Aorta (tissue), 5 donors: ENCODE measurements at places on chromosomes 11 and 22. TPM values are rescaled to one million over a fixed set of nuclear protein-coding genes. Genes with fewer than 3 reads are reported as not detected.

DNA sequence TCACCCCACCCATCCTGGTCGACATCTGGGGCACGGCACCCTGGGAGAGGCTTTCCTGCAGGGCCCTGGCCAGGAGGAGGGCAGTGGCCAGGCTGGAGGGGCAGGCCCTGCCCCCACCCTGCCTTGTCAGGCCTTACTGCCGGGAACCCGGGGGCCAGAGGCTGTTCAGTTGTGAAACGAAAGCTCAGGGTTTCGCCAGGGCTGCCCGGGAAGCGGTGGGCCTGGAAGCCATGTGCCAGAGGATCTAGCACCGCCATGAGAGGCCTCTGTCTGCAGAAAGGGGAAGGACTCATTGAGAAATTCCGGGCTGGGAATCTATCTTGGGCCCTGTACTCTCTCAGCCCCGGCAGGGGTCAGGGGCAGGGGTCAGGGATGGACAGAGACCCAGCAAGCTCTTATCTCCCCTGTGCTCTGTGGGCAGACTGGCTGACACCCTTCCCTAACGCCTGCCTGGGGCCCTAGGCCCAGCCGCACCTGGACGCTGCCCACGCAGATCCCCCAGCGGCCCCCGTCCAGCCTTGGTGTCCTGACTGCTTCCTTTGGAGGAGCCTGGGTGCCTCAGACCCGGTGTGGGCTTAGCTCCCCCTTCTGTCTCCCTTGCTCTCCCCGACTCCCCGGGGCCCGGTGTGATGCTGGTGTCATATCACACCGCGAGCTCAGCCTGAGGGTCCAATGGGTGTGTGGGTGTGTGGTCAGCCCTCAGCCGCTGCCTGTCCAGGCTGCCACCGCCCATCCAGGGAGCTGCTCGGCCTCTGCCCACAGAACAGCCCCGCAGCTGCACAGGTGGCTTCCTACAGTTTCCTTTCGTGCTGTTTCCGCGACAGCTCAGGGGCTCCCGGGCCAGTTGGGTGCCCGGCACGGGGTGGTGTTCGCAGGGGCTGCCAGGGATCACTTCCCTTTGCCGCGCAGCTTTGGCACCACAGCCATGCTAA, 6.5 kb downstream of the PIM3 start:
- peak; percentile 86 for DNase-seq

DNA sequence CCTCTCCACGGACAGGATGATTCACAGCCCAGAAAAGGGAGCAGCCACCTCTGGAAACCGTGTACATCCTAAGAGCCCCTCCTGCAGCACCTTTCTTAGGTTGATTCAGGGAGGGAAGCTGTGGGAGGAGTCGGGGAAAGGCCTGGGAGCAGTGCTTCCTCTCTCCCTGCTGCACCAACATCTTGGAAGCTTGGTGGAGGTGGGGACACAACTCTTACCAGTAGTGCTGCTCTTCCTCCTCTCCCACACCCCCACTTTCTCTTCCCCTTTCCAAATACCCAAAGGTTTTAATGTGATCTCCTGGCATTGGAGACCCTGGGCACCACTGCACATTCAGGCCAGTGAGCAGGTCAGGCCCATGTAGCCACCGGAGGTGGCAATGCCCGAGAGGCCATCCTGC, 46.4 kb upstream of the HORMAD2 start:
- no peak for DNase-seq

DNA sequence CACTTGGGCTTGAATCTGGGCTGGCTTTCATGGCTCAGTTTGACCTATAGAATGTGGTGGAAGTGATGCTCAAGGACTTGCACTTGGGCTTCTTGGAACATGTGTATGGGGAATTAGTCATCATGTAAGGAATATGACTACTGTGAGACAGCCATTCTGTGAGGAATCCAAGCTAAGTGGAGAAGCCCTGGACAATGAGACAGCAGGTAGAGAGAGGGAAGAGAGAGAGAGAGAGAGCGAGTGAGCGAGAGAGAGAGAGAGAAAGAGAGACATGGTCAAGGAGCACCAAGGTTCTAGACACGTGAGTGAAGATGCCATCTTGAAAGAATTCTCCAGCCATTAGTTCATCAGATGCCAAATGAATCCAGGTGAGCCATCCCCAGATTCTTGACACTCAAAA, 261.6 kb upstream of the SORL1-AS1 start:
- DNase-seq: no peak

DNA sequence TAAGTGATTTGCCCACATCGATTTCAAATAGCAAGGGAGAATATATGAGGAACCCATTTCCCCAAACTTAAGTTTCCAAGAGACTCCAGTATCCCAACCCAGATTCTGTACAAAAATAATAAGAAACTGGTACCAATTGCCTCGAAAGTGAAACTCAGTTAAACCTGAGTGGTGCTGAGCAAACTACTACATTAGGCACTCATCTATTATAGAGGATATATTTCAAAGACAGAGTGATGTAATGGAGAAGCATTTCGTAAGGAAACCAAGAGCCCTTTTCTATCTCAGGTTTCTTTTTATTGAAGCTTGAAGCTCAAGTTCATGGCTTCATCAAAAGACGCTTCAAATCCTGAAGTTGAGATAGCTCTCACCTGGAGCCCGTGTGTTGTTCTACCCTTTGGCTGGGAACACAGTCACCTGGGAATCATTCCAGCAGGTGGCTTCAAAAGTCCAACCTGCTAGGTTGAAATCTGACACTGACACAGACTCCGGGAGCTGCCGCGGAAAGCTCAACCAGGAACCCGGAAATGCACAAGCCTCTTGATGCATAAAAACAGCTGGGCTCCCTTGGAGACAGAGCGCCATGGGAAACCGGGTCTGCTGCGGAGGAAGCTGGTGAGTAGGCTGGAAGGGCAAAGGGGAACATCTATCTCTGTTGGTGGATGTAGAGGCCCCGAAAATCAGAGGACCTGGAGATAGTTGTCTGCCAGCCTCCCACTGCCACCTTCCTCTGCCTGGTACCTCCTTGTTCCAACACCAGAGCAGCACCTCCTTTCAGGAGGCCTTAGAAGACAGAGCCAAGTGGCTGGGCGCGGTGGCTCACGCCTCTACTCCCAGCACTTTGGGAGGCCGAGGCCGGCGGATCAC, at the start of gene C11orf52:
Gene C11orf52, plus strand, starts transcription at position 524 of the 867 bp plus-strand sequence. Its CDS starts 60 bp downstream, at position 584.
- no peak for DNase-seq

- DNase-seq: no peak
Measured at GRCh38 chr22:27764722-27765236, 36.8 kb downstream of the MN1 start.

- no peak for DNase-seq
Measured at GRCh38 chr22:42086051-42086450, 4.5 kb downstream of the NDUFA6 start.

GRCh38 chr22:28155808-28156207, 236.8 kb upstream of the PITPNB start:
- no peak for DNase-seq

GRCh38 chr11:72241291-72241781, 2.6 kb downstream of the PHOX2A start:
- no peak for DNase-seq

DNA sequence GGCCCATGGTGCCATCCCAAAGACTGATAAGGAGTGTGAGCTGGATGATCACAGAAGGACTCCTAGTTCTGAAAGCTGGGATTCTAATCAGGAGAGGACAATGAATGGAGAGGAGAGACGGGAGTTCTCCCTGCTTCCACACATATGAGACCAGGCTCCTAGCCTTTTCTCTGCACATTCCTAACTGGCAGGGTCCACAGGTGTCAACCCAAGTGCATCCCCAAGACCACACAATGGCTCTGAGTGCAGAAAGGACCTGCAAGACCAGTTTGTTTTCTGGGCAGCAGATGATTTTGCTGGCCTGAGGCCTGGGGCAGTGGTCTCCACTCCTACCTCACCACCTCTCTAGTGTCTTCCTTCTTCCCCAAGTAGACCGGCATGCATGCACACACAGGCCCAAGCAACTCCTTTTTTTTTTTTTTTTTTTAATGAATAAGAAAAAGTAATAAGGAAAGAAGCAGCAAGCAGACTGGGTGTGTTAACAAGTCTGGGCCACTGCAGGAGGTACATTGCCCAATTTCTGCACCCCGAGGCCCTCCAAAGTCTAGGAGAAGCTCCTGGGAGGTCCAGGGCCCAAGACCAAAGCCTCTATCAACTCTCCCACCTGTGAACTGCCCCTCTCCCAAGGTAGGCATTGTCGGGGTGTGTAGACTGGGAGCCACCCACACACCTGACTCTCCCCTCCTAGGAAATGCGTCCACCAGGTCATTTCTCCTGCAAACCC, 1.2 kb upstream of the TSKU start:
- no peak for DNase-seq

GRCh38 chr11:116108161-116108560, 603.9 kb upstream of the CADM1 start:
- no peak for DNase-seq

- DNase-seq: no peak
Measured at GRCh38 chr11:22477312-22477711, 139.1 kb downstream of the SLC17A6 start.

DNA sequence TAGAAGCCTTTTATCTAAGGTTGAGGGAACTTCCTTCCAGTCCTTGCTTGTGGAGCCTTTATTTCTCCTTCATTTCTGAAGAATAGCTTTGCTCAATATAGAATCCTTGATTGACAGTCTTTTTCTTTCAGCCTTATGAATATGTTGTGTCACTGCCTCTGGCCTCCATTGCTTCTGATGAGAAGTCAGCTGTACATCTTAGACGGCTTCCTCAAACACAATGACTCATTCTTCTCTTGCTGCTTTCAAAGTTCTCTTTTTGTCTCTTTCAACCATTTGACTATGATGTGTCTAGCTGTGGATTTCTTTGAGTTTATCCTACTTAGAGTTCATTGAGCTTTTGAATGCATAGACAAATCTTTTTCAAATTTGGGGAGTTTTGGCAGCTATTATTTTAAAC, 893.2 kb downstream of the BRD1 start:
- DNase-seq: no peak

DNA sequence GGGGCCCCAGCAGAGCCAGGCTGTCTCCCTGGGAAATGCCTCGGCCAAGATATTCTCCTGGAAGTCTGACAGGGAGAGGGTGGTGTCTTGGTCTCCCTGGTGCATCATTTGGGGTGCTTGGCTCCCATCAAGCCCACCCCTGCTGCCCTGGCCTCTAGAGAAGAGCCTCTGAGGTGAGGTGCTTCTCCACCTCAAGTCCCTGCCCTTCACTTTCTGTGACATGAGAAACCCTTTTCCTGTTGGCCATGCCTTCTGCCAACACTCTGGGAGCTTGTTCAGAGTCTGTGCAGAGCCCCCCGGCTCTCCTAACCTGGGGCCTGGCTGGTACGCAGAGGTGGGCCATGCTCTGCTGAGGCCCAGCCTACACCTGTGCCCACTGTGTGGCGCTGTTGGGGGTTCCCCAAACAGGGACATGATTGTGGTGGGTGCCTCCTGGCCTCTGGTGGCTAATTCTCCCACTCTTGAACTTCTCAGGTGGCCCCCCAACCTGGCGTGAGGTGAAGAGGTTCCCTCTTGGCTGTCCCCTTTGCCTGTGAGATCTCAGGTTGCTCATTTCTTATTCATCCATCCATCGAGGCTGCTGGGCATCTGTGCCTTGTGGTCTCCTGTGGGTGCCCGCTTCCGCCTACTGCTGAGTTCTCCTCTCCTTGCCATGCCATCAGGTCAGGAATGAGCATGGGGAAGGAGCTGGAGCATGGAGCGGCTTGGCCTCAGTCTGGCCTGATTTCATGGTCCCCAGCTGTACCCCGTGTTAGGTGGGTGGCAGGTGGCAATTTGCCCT, 19.2 kb upstream of the DGCR8 start:
- DNase-seq: no peak

DNA sequence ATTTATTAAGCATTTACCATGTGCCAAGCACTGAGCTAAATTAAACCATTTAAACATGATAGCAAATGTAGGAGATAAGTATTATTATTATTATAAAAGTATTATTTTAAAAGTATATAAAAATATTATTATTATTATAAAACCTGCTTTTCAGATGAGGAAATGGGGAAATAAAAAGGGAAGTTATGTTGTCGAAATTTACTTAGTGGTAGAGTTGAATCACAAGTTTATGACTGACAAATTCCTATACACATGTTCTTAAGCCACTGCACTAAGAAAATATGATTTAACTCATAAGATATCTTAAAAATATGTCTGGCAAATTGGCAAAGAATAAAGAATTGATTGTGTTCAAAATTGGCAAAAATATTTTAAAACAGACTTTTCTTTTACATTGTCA, 53.8 kb downstream of the CASP12 start:
- no peak for DNase-seq

DNA sequence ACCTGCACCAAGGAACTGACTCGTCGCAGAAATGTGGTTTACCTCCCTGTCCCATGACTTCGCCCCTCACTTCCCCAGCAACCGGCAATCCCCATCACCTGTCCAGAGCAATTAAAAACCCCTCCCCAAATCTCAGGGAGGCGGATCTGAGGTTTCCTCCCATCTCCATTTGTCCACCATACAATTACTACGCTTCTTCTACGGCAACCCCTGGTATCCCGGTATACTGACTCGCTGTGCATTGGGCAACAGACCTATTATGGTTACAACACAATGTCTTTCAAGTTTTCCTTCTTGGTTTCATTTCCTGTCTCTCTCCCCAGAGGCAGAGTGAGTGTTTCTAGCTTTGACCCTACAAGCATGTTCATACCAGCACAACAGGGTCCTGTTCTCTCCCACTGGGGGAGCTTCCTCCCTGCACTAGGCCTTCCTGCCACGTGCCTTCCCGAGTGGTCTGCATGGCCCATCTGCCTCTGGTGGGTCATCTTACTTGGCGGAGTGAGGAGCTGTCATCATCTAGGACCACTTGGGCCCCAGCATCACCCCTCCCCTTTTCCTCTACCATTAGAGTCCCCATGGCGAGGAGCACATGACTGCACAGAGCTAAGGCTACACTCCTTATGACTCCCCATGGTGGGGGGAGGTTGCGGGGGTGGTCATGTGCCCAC, 30.3 kb upstream of the NAP1L4 start:
- DNase-seq: no peak

DNA sequence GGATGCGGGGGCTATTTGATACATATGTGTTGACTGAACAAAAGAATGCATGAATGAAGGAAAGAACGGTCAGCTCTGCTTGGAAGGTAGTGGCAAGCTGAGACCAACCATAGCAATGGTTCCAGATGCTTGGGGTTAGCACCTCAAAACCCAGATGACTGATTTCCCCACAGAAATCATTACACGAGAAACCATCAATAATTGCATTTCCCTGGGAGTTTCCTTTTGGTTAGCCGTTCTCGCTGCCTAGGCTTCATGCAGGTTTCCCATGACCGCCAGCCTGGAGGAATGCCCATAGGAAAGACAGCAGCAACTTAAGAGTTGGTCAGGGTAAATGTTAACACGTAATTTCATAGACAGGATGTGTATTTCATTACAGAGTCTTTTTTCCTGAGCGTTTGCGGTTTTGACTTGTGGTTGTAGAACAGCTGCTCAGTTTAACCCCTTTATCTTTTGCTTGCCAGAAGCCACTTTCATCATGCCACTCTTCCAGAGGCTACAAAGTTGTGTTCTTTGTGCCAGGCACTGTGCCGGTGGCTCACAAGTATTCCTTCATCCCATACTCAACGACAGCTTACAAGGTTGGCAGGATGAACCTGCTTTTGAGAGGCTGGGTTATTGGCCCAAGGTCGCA, 2.8 kb downstream of the IL17RA start:
- peak; percentile 17 for DNase-seq

- DNase-seq: no peak
Measured at GRCh38 chr11:72162891-72163492, 27.5 kb downstream of the FOLR3 start.

GRCh38 chr11:32052215-32052614, 38.7 kb upstream of the RCN1 start:
- peak; percentile 76 for DNase-seq

SLC1A2 gene
- 1.1 TPM for total RNA-seq

SPTBN2 gene
- 16.5 TPM for total RNA-seq

ANO1 gene
- 65.6 TPM for total RNA-seq

CHST1 gene
- total RNA-seq: 11.0 TPM

RAPSN gene
- 0.66 TPM for total RNA-seq

PDGFD gene
- total RNA-seq: 66.5 TPM

RHOD gene
- 19.4 TPM for total RNA-seq

FAM118A gene
- 66.7 TPM for total RNA-seq

RDX gene
- 110 TPM for total RNA-seq

OR51I2 gene
- not detected for total RNA-seq
